ENCODE measurements at places on chromosomes 7 and 10.

- DNase-seq, result no peak
These were observed 47.4 kb downstream of the MTPN start for GRCh38 chr7:135929722-135930141.

- DNase-seq, result no peak
These were observed 37.3 kb downstream of the INPP5F start for GRCh38 chr10:119762805-119763798.

- DNase-seq, result no peak
These were observed 12.4 kb downstream of the ZNF789 start for GRCh38 chr7:99485094-99485493.

DNA sequence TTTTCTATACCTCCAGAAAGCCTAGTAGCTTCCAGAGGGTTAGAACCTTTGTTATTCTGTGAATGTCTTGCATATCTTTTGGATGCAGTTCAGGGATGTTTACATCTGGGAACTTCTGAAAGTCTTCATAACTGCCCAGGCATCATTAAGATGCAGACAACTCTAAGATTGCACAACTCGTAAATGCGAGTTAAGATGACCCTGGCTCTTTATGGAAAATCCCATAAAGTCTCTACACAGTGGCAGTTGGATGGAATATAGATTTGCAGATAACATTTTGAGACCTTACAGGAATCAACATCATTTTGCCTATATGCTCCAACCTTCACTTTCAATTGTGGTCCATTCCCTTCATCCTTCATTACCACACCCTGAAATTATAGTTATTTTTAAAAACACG is 151.7 kb downstream of the CREB5 start:
- no peak for DNase-seq

GRCh38 chr7:43077732-43078391 is 34.6 kb upstream of the HECW1 start:
- no peak for DNase-seq

DNA sequence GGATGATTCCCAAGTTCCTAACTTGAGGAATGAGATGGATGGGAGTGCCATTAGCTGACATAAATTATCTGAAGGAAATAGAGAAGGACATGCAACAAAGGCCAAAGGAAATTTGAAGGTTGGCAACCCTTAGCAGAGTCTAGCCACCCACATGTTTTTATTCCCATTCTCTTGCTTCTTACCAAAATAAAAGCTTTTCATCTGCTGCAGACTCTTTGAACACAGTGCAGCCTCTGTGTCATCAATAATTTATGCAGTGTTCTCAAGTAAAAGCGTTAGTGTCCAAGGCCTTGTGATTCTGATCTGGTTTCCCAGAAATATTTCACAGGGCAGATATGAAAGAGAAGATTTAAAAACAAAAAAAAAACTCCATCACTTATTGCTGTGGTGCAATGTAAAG is 98.5 kb downstream of the ST7 start:
- no peak for DNase-seq

GRCh38 chr10:113061054-113061430 is 111.0 kb downstream of the TCF7L2 start:
- DNase-seq, result no peak

DNA sequence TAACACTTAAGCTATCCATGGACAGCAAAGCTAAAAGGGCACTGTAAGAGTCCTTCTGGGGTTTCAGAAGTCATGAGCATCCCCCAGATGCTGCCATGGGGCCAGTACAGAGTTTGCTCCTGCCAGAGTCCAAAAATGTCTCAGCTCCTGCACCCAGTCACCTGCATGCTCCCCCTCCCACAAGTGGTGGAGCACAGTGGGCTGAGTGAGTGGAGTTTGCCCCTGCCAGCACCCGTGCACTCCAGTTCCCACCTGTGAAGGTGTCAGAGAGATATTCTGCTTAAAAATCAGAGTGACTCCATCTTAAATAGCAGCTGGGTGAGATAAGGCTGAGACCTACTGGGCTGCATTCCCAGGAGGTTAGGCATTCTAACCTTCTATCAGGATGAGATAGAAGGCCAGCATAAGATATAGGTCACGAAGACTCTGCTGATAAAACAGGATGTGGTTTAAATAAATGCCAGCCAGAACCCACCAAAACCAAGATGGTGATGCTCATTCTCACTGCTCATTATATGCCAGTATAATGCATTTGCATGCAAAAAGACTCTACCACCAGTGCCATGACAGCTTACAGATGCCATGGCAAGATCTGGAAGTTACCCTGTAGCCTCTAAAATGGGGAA is 140.1 kb upstream of the ZNF92 start:
- no peak for DNase-seq
